ENCODE measurements at places on chromosomes 3 and 15.

DNA sequence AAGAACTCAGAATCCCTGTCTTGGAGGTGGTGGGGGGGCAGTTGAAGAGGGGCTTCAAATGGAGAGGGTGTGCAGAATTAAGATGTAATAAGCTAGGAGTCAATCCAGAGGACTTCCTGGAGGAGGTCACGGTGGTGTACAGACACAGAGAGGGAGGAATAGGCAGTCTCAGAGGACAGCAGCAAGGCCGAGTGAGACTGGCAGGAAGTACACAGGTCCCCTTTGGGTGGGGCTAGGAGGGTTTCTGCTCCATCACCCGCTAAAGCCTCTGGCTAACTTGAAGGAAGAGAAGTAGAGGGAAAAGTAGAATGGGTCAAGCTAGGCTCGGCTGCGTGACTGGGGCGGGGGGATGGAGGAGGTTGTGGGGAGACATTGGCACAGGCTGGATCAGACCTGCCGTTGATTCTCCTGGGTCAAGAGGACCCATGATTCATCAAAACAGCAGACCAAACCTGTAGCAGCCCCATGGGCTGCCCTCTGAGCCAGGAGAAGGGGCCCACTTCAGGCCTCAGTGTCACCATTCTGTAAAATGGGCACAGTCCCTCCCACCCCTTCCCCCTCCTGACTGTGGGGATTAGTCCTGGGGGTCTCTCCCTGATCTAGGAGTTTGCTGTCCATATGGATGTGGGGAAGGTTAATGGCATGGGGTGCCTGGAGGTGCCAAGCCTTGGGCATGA is 16.9 kb downstream of the CSPG4 start:
- no peak for DNase-seq

DNA sequence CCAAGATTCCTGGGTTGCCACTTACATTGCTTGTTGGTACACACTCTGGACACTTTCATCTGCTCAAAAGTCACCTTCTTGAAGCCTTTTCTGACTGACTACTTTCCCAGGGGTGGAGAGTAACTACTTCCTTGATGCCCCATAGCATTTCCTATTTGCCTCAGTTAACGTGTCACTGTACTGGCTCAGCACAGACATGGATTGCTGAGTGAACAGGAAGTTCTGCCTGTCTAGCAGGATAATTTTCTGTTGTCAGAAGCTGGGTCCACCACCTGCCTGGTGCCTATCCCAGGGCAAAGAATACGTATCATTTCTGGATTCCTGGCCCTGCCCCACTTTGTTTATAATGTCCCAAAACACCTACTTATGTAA is 15.3 kb upstream of the ABHD17C start:
- no peak for DNase-seq

GRCh38 chr3:100779480-100779879 is 70.2 kb downstream of the TFG start:
- DNase-seq, result no peak

DNA sequence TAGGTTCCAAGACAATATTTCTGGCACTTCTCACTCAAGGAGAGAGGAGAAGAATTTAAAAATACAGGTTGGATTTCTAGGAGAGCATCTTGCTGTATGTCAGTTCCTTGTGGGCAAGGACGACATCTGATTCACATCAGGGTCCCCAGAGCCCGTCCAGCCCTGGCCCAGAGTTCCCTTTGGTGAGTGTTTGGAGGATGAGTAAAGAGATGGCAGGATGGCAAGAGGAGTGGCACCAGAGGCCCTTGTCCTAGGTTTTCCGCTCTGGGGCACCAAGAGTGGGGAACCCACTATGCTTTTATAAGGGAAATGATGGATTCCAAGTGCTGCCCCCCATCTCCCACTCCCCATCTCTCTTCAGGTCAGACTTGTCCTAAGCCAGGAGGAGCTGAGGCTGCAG is 181.8 kb downstream of the TBC1D2B start:
- no peak for DNase-seq

GRCh38 chr15:62999178-62999577 is 43.4 kb upstream of the TPM1 start:
- DNase-seq, result no peak

DNA sequence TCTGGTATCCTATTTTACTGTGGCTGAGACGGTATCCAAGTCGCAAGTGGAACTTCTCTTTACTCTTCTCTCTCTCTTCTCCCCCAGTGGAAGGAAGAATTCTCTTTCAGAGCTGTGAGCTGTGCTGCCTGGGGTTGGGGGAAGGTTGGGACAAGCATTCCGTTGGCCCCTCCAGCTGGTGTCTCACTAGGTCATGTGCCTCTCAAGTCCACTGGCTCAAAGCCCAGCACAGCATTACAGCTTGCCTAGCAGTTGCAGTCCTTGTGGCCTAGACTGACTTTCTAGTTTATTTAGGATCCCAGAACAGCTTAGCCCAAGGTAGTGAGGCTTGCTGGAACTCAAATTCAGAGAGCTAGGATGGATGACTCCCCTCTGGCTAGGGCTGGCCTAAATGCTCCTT is 76.1 kb upstream of the SPATA16 start:
- DNase-seq, result no peak

DNA sequence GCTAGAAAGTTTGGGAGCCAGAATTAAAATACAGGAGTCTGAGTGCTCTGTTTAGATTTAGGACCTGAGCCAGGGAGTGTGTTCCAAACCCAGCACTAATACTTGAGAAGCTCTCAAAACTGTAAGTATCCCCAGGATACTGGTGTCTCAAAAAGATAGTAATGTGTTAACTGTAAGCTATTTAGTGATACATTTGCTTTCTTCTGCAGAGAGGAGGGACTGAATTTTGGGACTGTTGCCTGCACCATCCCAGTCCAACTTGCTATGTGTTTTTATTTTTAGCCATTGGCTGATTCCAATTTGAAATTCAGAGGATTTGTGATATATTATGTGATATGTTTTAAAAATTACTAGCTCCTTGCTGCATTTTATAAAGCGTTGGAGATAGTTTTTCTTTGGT is 31.5 kb downstream of the UBE2E1 start:
- no peak for DNase-seq

DNA sequence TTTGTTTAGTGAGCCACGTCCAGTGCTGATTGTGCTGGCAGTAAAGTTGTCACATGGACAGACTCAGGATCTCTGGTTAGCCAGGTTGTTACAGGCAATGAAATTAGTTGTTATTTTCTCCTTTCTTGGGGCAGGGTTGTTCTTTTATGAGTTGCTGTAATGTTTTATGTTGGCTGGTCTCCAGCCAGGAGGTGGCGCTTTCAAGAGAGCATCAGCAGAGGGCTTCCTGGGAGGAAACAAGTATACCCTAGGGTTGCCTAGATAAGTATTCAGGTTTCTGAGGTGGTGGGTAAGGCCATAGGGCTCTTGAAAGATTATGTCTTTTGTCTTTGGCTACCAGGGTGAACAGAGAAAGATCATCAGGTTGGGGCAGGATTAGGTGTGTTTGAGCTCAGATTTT is 14.5 kb upstream of the CFAP20DC start:
- no peak for DNase-seq

- DNase-seq, result no peak
These were observed 286.4 kb downstream of the EPHB1 start for GRCh38 chr3:135081451-135081850.

DNA sequence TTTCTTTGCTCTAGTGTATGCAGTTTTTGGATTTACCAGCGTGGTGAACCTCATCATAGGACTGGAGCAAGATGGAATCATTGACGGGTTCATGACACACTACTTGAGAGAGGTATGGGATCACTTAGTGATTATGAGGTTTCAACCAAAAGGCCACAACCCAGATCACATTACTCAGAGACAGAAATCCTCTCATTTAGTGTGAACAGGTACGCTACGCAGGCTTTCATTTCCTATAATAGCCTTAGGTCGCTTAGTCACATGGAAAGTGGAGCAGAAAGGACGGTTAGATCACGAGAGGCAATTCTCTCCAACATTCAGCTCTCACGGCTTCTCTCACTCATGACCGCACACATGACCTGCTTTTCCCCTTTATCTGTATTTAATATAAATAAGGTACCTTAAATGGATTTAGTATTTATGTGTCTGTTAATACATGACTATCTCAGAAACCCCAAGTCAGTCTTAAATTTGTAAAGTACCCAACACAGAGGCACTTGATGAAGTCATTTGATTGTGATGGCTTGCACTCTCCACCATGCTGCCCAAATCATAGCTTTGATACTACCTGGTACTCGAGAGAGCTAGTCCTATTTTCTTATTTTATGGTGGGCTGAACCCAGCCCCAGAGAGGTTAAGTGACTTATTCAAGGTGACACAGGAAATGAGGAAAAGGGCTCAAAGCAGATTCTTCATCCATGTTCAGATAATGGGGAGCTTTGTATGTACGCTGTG is 8.6 kb downstream of the TM6SF1 start:
- no peak for DNase-seq

GRCh38 chr3:173396191-173397041 is 1.1 kb upstream of the NLGN1 start:
- DNase-seq, result no peak

- no peak for DNase-seq
These were observed 310.6 kb downstream of the PDCD6IP start for GRCh38 chr3:34109021-34109420.

DNA sequence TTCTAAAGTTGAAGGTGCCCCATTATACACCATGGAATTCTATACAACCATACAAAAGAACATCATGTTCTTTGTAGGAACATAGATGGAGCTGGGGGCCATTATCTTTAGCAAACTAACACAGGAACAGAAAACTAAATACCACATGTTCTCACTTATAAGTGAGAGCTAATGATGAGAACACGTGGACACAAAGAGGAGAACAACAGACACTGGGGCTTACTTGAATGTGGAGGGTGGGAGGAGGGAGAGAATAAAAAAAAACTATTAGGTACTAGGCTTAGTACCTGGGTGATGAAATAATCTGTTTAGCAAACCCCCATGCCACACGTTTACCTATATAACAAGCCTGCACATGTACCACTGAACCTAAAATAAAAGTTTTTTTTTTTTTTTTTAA is 342.7 kb downstream of the PLCL2 start:
- no peak for DNase-seq

DNA sequence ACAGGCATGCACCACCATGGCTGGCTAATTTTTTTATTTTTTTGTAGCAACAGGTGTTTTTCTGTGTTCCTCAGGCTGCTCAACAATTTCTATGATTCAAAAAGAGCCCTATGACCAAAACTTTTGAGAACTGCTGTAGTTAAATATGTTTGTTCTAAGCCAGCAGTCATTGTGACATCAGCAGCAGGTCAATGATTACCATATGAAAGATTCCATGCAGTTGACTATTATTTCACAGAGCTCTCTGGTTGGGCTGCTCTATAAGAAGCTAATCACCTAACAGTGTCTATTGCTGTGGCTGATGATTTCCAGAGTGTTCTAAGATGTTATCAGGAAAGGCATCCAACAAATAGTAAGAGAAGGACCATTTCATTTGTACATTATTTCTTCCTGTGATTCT is at the start of gene CCDC54:
Gene CCDC54 (plus strand): TSS at position 289 of the 400 bp plus-strand sequence. CDS start 149 bp downstream, outside the sequence.
- no peak for DNase-seq

DNA sequence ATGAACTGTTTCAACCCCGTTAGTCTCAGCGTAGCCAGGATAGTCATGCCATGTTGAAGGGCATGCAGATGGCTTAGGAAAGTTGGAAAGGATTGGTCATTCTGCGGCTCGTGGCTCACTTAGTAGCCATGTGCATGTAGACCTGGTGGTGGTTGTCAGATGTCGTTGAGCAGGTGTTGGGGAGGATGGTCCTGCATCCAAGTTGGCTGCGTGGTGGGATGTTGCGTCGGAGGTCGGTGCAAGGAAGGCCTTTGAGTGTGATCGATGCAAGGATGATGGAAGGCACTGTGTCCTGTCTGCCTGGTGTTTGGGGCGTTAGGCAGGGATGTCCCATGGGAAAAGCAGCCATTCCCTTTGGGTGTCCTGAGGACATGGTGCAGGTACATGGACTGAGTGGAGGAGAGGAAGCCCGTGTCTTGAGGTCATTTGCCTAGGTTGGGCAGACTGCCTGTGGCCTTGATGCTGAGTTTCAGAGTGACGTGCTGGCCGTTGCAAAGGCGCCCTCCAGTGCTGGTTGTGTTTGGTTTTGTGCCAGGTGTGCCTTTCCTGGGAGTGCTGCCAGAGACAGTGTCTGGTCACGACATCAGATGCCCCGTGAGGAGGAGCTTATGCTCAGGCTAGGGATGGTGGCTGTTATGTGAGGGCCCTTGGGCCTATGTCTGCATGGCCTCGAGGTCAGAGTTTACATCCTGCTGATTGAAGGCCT is 103.4 kb downstream of the SNRPN start:
- no peak for DNase-seq

DNA sequence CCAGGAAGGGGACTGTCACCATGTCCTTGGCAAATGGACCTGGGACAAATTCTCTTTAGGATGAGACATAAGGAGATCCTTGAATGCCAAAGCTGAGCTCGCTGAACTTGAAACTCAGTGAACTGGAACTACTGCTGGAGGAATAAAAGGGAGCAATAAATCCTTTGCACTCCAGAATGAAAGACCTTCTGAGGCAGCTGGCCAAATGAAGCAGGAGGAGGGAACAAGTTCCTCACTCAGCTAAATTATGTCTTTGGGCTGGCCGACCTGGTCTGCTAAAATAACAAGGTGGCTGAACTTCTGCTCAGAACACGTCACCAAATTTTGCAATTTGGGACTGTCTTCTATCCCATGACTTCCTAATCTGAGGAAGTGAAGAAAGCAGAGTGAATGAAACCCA is 314.7 kb downstream of the LPP start:
- no peak for DNase-seq

- no peak for DNase-seq
These were observed 282.4 kb upstream of the GRM7 start for GRCh38 chr3:6578526-6578925.

GRCh38 chr3:170709046-170709445 is 123.2 kb upstream of the SLC7A14 start:
- DNase-seq, result no peak

DNA sequence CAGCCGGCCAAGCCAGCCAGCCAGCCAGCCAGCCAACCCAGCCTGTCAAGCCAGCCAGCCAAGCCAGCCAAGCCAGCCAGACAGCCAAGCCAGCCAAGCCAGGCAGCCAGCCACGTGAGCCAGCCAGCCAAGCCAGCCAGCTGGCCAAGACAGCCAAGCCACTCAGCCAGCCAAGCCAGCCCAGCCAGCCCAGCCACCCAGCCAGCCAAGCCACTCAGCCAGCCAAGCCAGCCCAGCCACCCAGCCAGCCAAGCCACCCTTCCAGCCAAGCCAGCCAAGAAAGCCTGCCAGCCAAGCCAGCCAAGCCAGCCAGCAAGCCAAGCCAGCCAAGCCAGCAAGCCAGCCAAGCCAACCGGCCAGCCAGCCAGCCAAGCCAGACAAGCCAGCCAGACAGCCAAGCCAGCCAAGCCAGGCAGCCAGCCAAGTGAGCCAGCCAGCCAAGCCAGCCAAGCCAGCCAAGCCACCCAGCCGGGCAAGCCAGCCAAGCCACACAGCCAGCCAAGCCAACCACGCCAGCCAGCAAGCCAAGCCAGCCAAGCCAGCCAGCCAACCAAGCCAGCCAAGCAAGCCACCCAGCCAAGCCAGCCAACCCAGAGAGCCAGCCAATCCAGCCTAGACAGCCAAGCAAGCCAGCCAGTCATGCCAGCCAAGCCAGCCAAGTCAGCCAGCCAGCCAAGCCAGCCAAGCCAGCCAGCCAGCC is 199.5 kb downstream of the GOLGA6L6 start:
- DNase-seq, result no peak

- DNase-seq, result no peak
These were observed 38.6 kb downstream of the FAM3D start for GRCh38 chr3:58627941-58628340.

- no peak for DNase-seq
These were observed 340.3 kb upstream of the RBMS3 start for GRCh38 chr3:28940530-28940929.

Data from keratinocyte (primary cell).